ENCODE measurements at places on chromosomes 2 and 18.

DNA sequence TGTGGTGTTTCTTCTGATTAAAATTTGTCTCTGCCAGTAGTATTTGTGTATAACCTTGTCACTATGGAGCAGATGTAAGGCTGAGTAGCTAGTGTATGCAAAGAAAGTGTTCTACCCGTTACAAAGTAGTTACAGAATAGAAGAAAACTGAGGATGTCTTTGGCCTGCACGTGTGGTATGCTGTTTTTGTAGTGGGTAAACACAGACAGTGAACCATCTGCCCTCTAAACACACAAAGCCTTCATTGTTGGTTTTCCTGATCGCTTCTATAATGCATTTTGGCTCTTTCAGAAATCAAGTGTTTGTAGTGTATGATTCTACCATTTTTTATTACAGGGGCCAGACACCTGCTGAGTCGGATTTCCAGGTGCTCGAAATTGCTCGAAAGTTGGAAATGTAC, 61.5 kb downstream of the FARP2 start:
- no peak for DNase-seq

GRCh38 chr2:59232394-59233165, 991.5 kb upstream of the FANCL start:
- DNase-seq = no peak

DNA sequence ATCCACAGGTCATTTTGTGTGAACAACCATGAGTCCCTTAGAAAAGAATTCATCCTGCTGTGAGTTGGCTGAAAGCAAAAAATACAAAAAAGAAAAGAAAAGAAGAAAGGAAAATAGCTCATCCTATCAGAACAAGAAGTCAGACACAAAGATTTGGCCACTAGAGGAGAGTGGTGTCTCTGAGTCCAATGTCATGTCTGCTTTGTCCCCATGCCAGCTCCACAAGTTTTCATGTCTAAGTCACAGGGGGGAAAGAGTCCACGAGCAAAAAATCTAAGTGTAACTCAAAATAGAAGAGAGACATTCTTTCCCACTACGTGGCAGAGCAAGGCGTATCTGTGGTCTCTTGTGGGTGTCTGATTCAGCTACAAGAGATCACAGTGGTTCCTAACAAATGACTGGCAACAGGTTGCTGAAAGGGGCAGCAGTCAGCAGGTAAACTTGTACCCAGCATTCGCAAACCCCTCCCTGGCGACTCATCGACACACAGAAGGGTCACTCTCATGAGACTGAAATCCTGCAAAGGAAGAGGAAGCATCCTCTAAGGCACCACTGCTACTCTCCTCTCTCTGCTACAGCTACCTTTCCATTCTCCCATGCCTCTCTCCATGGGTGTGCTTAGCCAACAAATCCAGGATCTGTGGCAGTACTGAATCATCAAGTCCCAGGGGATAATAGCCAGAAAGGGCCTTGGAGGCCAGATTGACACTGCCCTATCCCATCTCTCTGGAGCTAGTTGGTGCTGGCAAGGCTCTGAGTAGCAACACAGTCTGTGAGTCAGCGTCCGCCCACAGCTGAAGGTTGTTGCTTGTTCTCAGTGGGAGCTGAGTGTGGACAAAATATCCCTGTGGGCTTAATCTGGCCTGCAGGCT, 123.0 kb upstream of the SLC39A10 start:
- peak; percentile 48 for DNase-seq

GRCh38 chr18:8828300-8828699, 122.9 kb downstream of the MTCL1 start:
- DNase-seq = no peak

GRCh38 chr2:15561574-15562344, 625 bp upstream of the NBAS start:
- no peak for DNase-seq

DNA sequence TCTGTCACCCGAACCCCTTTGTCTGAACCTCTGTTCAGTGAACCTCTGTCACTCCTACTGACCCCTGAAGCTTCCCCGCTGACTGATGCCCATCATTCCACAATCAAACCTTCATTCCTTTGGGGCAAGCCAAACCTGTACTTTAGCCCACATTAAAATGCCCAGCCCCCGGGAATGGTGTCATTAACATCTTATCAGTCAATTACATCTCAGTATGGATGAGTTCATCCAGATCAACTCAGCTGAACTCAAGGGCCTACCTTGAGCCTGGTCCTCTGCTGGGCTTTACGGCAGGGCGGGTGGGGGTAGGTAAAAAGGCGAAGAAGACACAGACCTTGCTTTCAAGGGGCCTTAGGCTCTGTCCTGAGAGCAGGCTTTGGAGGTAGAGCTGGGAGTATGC, 154.4 kb upstream of the SMAD2 start:
- DNase-seq = no peak

DNA sequence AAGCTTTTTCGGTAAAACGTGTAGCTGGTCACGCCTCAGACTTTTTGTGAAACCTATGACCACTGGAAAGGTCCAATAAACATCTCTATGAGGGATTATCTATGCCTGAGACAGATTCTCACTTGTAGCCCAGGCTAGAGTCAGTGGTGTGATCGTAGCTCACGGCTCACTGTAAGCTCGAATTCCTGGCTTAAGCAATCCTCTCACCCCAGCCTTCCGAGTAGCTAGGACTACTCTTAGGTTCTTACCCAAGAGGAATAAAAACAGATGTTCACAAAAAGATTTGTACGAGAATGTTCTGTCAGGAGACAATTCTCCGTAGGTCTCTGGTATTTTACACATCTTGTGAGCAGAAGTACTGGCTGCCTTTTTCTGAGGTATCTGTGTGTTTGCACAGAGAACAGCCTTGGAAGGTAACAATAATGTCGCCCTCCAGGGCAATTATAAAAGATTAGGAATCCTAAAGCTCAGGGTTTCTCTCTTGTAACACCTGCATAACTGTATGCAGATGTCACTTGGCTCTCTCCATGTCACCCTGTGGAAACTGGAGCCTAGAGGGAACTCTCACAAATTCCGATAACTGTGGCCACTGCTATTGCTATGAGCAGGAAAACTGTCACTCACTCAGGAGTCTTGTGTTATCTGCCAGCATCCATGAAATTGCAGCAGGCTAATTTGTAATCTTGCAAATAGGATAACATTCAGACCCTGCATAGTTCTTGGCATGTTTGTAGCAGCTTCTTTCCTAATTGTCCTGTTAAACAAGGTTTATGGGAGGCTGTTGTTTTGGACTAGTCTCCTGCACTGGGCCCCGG, 25.5 kb upstream of the RALBP1 start:
- no peak for DNase-seq

- no peak for DNase-seq
Observed at GRCh38 chr2:160315337-160315736, 115.3 kb upstream of the ITGB6 start.

DNA sequence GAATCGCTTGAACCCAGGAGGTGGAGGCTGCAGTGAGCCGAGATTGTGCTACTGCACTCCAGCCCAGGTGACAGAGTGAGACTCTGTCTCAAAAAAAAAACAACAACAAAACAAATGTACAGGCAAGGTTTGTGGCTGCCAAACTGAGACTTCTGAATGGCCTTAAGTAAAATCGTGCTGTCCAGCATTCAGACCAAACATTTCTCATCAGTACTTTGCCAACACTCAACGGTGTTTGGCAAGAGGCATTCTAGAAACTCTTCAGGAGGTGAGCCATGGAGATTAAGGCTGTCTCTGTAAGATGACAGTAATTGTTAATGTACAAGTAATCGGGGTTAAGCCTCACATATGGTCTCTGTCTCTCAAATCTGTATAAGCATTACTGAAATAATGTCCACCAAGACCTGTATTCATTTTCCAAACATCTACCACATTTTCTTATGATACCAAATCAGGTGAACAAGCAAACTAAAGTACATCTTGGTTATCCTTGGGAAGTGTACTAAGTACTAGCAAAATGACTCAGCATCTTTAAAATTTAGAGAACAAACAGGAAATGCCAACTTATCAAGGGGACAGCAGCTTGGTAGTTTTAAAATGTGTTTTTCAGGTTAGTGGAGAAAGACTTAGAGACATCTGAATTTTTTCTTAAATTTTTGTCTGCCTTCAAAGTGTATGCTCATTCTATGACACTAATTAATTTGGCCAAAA, 29.3 kb downstream of the SERPINE2 start:
- DNase-seq = peak; percentile 29

GRCh38 chr2:109066501-109066900, 62.5 kb upstream of the SH3RF3 start:
- DNase-seq = no peak

DNA sequence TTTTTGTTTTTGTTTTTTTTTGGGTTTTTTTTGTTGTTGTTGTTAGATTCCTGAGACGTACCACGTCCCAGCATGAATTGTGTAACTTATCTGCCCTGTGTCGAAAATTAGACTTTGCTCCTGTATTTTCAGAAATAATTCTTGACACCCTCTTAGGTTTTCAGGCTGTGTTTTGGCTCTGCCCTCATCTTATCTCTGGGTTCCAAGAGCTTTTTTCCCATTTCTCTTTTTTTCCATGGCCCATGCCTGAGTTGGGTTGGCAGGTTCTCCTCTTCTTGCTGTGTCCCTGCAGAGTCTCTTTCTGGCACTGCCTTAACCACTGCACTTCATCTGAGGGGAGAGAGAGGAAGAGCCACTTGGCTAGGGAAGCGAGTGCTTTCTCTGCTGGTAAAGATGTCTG, 42.4 kb downstream of the CTIF start:
- no peak for DNase-seq

GRCh38 chr2:140392824-140393223, 1612.6 kb upstream of the NXPH2 start:
- no peak for DNase-seq

DNA sequence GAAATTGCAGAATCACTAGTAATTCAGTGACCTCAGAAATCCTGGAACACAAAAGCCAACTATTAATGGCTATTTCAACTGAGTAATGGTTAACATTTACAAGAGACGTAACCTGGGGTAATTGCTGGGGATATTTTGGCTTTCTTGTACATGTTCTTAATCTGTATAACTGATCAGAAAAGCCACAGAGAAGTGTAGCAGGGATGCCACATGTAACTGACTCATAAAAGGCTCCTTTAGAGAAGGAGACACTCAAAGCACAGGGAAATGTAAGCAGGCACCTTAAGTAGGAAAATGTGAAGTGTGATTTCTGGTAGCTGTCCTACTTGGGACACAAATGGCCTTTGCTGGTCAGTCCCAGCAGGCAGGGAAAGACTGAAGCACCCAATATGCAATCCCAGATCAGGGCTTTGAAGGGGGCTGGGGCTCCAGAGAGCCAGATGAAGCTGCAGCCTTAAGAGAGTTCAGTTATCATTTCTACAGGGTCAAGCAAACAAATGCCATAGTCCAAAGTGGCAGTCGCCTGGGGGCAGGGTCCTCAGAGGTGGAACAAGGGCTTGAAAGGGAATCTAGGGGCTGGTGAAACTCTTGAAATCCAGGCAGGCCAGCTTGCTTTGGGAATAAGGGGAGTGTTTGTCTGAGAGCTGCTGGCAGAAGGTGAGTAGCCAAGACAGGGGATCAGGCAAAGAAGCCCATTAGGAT, 7.2 kb upstream of the SPOPL start:
- no peak for DNase-seq

DNA sequence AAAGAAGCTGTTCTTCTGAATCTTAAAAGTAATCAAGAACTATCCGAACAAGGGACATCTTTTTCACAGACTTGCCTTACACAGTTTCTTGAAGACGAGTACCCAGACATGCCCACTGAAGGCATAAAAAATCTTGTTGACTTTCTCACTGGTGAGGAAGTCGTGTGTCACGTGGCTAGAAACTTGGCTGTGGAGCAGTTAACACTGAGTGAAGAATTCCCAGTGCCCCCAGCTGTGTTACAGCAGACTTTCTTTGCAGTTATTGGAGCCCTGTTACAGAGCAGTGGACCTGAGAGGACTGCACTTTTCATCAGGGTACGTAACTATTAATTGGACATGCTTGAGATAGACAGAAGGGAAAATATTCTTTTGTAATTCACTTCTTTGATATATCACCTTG, 2.4 kb downstream of the MRPL44 start:
- DNase-seq = no peak

DNA sequence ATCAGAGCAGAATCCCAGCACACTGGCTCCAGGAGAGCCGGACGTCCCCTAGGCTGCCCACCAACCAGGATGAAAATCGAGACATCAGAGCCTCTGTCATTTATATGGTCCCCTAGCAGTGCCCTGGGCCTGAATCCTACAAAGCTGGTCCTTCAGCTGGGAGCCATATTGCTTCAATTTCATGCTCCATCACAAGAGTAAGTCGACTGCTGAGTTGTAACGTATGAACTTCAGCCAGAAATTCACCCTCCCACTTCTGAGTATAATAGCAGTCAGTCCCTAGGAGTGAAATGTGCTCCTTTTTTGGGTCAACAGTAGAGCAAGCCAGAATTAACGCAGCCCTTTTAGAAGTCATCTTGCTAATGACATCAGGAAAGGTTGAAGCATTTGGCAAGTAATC, 126.4 kb downstream of the CCBE1 start:
- no peak for DNase-seq

DNA sequence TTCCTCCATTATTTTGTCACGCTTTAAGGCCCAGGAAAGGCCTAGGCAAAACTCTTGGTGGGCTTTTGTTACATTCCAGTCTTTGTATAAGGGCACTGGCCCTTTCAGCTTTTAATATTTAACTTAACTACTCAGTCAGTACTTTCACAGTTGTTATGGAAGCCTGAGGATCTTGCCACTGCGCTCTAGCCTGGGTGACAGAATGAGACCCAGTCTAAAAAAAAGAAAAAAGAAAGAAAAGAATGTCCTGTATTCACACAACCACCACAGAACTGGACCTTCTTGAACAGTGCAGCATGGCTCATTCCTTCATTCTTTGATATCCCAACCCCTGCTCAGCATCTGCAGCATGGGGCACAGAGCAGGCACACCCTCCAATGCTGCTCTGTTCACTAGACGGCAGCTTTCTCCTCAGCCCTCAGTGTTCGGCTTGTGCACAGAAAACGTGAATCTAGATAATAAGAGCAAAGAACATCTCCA, 93.4 kb upstream of the MSH2 start:
- no peak for DNase-seq

- DNase-seq = peak; percentile 95
Observed at GRCh38 chr18:34659579-34660517, 50.2 kb upstream of the DTNA start.

DNA sequence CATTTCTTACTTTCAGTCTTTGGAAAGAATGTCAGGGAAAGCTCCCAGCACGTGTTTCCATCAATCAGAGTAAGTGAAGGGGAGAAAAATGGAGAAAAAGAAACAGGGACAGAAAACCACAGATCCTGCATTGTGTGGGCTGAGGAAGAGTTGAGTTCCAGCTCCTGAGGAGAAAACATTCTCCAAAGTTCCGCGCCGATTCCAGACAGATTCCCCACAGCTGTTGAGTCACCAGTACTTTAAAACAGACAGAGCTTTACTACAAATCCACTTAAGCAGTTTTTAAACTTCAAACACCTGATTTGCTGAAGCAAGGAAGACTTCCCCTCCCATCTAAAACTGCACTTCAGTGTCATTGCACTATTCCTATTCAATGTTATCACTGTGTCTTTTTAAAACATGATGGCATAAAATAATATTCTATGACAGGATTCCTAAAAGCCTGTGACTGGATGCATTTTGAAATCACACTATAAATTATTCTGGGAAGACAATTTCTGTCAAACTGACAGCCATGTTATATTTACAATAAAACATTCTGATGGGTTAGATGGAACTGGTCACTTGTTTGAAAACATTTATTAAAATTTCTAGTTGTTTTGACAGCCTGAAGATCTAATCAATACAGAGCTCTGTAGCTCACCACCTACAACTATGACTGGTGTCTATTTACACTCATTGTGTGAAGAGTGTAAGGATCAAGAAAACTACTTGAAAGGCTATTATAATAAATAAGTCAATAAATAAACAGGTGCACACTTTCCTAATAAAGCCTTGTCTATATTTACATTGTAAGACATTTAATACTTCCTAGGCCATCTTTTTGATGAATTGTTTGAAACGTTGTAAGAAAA, 40.9 kb downstream of the TCF4 start:
- no peak for DNase-seq

GRCh38 chr2:57867730-57868129, 178.9 kb upstream of the VRK2 start:
- DNase-seq = no peak
